ENCODE measurements at places on chromosomes 7 and 10. TPM values are rescaled to one million over a fixed set of nuclear protein-coding genes. Genes with fewer than 3 reads are reported as not detected.

GRCh38 chr10:11608159-11609013, 3.1 kb downstream of the USP6NL start:
- no peaks in the 10 kb centered on the region for H3K27me3 ChIP-seq
- DNase-seq = no peak
- no peak overlapping the region for H3K27ac ChIP-seq
- peaks cover 9% of the 10 kb centered on the region for H3K4me1 ChIP-seq
- H3K4me3 ChIP-seq = no peak overlapping the region

DNA sequence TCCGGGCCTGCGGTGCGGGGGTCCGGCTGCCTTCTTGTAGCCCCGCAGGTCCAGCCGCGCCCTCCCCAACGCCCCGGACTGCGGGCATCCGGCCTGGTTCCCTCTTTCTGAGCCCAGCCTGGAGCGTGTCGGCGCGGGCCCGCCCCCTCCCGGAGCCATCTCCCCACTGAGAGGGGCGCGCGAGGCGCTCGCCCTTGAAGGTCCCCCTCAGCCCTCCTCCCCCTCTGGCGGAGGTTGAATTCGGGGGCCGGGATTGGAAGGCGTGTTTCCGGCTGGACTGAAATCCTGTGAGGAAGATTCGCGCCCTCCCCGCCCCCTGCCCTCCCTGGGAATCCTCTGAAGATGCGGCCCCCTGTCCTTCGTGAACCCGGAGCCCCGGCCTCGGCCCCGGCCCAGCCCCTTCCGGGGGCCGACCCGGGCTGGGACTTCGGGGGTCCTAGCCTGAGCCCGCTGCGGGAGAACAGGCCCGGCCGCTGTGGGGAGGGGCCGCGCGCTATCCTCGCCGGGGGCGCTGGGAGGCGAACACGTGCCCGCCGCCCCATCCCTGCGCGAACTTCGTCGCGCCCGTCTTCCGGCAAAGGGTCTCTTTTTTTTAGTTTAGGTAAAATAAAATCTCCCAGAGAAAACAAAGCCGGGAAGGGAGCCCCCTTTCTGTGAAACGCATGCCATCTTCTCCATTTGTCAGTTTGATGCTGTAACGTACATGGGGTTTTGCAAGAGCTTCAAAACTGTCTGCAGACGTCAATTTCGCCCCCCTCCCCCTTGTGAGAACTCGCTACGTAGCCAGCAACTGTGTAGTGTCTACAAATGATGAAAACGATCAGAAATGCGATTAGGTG, 636 bp downstream of the PDCD4 start:
- 0 out of 2 replicates have a peak, but pooled peaks cover 5% of the 10 kb centered on the region for H3K36me3 ChIP-seq
- H3K4me1 ChIP-seq = peaks cover 30% of the 10 kb centered on the region
- peak overlapping the region; percentile 95 for H3K4me3 ChIP-seq
- DNase-seq = peak; percentile 89

- peaks cover 7% of the 10 kb centered on the region for H3K27me3 ChIP-seq
- H3K4me1 ChIP-seq = no peaks in the 10 kb centered on the region
- H3K36me3 ChIP-seq = no peaks in the 10 kb centered on the region
- no peak overlapping the region for H3K4me3 ChIP-seq
These were observed 51.3 kb downstream of the TSPAN15 start for GRCh38 chr10:69502589-69502988.

DNA sequence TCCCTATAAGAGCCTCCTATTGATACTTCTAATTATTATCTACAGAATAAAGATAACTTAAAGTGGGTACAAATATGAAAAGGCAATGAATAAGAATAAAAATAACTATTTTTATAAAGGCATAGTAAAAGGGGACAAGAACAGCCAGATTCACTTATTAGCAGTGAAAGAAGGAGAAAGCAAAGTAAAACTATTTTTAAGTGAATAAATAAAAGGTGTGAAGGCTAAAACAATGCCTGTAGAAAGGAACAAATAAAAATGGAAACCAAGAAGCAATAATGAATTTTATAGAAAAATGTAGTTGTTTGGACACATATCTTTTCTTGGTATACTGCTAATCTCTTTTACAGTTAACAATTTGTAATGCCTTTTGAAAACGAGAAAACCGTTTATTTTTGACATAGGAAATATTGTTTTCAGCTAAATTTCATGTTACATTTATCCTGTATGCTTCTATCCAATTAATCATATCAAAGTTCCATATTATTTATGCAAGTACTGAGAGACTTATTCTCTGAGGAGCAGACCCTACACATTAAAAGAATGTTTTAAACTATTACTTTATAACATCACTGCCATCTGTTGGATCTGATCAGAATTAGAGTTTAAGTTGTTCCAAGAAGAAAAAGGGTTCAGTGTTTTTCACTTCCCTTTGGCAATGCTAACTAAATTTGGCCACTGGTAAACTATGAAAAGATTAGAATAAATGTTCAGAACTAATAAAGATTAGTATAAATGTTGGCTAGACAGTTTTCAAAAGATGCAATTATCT, 59.1 kb downstream of the ARMC3 start:
- H3K27me3 ChIP-seq = no peaks in the 10 kb centered on the region
- H3K27ac ChIP-seq = no peak overlapping the region
- DNase-seq = peak; percentile 59
- H3K4me3 ChIP-seq = no peak overlapping the region
- no peaks in the 10 kb centered on the region for H3K4me1 ChIP-seq

GRCh38 chr7:155219947-155220769, 77.5 kb upstream of the INSIG1 start:
- H3K4me3 ChIP-seq = no peak overlapping the region
- H3K27me3 ChIP-seq = no peaks in the 10 kb centered on the region
- DNase-seq = peak; percentile 65
- no peak overlapping the region for H3K27ac ChIP-seq
- H3K4me1 ChIP-seq = peaks cover 9% of the 10 kb centered on the region

DNA sequence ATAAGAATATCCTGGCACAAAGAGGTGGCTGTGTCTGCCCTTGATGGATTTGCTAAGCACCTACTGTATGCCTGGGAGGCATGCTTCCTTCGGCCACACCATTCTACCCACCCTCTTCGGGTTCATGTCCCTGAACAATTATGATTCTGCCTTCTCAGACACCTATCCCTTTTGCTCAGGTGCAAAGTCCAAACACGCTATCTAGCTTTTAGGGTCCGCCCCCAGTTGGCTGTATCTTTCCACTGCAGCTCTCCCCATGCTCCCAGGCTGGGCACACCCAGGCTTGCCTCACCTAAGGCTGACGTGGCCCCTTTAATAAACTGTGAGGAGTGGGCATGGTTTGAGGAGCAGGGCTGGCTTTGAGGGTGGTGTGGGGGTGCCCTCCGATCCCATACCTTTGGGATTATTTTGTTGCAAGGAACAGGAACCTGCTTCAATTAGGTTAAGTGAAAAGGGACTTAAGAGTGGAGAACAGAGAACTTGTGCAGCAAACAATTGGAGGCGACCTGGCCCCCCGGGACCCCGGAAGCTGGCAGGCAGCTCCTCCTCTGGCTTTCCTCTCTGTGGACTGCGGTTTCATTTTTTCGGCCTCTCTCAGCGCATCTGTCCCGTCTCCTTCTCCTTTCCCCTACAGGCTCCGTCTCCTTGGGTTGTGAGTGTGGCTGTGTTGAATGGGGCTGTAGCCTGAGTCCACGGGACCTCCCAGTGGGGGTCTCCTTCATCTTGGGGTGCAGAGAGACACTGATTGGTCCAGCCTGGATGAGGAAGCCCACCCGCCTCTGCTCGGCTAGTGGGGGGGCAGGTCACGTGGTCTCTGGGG, 3.8 kb downstream of the CLIP2 start:
- no peak overlapping the region for H3K27ac ChIP-seq
- no peaks in the 10 kb centered on the region for H3K36me3 ChIP-seq
- H3K4me3 ChIP-seq = no peak overlapping the region
- H3K27me3 ChIP-seq = no peaks in the 10 kb centered on the region

DNA sequence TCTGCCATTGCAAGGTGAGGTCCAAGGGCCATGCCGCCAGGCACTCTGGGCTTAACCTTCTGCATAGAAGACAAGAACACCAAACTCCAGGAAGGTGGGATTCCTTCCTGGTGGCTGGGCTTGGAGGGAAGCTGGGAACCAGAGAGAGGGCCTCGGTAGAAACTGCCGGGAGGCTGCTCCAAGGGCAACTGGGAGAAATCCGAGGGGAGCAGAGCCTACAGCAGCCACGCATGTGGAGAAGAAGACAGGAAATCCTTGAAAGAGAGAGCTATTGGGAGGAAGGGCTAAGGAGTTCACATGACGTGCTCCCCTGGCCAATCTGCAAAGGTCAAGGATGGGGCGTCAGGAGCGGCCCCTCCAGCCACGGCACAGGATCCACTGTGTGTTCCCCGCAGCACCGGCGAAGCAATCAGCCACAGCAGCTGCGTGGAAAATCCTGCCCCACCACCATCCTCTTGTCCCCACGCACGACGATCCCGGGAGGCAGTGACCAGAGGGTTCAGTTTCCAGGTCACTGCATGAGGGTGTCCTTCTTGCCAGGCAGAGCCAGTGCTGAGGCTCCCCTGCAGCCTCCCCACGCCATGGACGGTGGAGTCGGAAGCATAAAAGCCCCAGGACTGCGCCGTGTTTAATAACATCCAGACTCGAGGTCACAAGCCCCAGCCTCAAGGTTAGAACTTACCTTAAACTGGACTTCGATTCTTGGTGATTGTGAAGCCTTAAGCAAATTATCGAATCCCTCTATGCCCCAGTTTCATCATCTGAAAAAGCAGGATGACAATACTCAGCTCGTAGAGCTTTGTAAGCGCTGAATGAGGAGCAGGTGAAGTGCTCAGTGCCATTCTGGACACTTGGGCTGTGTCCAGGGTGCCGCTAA, 8.6 kb upstream of the PPP2R2D start:
- H3K36me3 ChIP-seq = no peaks in the 10 kb centered on the region
- H3K27ac ChIP-seq = no peak overlapping the region
- H3K27me3 ChIP-seq = peaks cover 32% of the 10 kb centered on the region
- DNase-seq = no peak

- no peaks in the 10 kb centered on the region for H3K36me3 ChIP-seq
- no peaks in the 10 kb centered on the region for H3K27me3 ChIP-seq
- H3K4me3 ChIP-seq = no peak overlapping the region
- no peak for DNase-seq
These were observed 166.3 kb upstream of the AHR start for GRCh38 chr7:17131983-17132655.

DNA sequence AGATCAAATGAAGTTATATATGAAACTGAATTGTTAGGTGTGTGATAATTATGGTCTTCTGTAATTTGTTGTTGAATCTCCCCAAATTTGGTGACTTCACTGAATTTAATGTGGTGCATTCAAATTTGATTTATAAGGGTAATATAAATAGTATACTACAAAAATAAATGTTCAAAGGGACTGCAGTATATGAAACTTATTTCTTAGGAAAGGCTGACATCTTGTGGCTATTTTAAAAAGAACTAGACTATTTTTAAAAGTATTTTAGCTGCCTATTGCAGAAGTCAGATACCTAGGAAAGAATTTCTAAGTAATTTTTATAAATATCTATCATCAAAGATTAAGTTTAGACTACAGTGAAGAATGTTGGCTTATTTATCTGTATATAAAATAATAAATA, 36.6 kb downstream of the ATRNL1 start:
- no peaks in the 10 kb centered on the region for H3K36me3 ChIP-seq
- no peaks in the 10 kb centered on the region for H3K4me1 ChIP-seq
- no peak overlapping the region for H3K4me3 ChIP-seq
- peak; percentile 49 for DNase-seq
- no peak overlapping the region for H3K27ac ChIP-seq

DNA sequence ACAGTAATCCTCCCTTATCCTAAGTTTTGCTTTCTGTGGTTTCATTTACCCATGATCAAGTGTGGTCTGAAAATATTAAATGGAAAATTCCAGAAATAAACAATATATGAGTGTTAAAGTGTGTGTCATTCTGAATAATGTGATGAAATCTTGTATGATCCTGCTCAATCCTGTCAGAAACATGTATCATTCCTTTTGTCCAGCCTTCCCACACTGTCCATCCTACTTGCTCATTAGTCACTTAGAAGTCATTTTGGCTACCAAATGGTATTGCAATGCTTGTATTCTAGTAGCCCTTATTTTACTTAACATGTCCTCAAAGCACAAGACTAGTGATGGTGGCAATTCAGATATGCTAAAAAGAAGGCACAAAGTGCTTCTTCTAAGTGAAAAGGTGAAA, 1211.2 kb upstream of the SORCS1 start:
- H3K4me3 ChIP-seq = no peak overlapping the region
- H3K4me1 ChIP-seq = peaks cover 18% of the 10 kb centered on the region
- no peaks in the 10 kb centered on the region for H3K27me3 ChIP-seq

- H3K4me3 ChIP-seq = no peak overlapping the region
- DNase-seq = peak; percentile 17
- H3K27me3 ChIP-seq = no peaks in the 10 kb centered on the region
These were observed 30.1 kb downstream of the TNS3 start for GRCh38 chr7:47551668-47552440.

- no peaks in the 10 kb centered on the region for H3K4me1 ChIP-seq
- DNase-seq = no peak
- H3K27me3 ChIP-seq = peaks cover 15% of the 10 kb centered on the region
- H3K27ac ChIP-seq = no peak overlapping the region
- H3K36me3 ChIP-seq = no peaks in the 10 kb centered on the region
These were observed 314.3 kb upstream of the PRKCQ start for GRCh38 chr10:6894405-6894804.

DNA sequence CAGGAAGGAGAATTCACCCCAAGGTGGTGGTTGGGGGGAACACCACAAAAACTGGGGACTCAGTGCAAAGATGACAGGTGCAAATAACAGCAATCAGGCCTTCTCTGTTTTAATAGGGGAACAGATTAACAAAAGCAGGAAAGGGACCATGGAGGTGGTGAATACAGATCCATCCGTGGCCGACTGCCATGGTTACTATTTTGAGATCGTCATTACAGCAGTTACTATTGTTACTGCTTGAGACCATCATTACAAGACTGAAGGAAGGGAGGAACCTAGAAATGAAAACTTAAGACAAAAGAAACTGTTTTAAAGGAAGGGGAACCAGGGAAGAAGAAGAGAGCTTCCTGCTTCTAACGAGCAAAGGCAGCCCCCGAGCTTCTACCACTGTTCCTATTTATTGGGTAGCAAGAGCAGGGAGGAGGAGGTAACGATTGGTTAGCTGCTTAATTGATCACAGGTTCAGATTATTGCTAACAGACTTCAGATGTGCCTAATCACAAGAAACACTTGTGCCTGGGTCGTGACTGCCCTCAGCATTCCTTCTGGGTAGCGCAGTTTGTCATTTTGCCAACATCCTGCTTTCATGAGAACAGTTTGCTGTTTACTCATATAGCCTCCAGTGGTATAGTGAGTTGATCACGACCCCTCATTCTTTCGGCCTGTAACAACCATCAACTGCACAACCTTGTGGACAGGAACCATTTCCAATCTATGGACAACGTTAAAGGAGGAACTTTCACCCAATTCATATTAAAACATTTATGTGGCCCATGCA, 216.3 kb downstream of the CHCHD3 start:
- H3K4me3 ChIP-seq = peak overlapping the region; percentile 7
- peak overlapping the region; percentile 35 for H3K27ac ChIP-seq

DNA sequence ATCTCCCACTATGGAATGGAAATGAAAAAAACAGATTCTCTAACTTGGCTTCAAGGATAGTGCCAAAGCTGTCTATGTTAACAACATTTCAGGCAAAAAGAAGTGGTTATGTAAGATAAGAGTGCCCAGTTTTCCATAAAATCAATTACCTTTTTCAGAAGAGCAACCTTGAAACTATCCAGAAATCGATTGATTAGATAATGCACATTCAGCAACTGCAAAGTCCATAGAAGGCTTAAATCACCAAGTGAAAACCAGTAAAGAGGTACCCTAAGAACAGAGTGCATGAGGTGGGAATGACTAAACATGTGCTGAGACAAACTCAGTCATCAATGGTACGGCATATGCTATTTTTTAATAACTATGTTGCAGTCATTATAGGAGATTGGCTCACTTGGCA, 71.9 kb upstream of the TNKS2 start:
- peaks cover 28% of the 10 kb centered on the region for H3K27me3 ChIP-seq
- no peak overlapping the region for H3K27ac ChIP-seq
- H3K4me3 ChIP-seq = no peak overlapping the region
- DNase-seq = no peak

Gene FAM24A
- total RNA-seq = not detected

Gene BET1
- total RNA-seq = 55.9 TPM

Gene RELN
- 0.97 TPM for total RNA-seq

Gene ZNRF2
- total RNA-seq = 6.5 TPM

Gene MYL7
- not detected for total RNA-seq

Gene DMBT1
- total RNA-seq = not detected
